Stimulated activated CD8-positive, alpha-beta memory T cell treated with anti-CD3 and anti-CD28 coated beads, Interleukin-2, amount 100 ng/mL, for 48 hours (primary cell): ENCODE measurements at places on chromosomes 4 and X.

GRCh38 chr4:162059656-162060055 lies 104.1 kb downstream of the FSTL5 start:
- DNase-seq = no peak

GRCh38 chrX:118499295-118499694 lies 3.7 kb downstream of the DOCK11 start:
- no peak for DNase-seq

GRCh38 chr4:17694552-17694951 lies 80.1 kb downstream of the MED28 start:
- DNase-seq = no peak

- DNase-seq = no peak
Observed at GRCh38 chr4:55351824-55352223, 5.8 kb downstream of the SRD5A3 start.

- DNase-seq = no peak
Observed at GRCh38 chrX:53116101-53116500, 22.2 kb downstream of the KANTR start.

GRCh38 chr4:153222707-153223426 lies 18.6 kb downstream of the TRIM2 start:
- DNase-seq = no peak
